Neural progenitor cell (in vitro differentiated cells): ENCODE measurements at places on chromosomes 16 and 17. TPM values are rescaled to one million over a fixed set of nuclear protein-coding genes. Genes with fewer than 3 reads are reported as not detected.

GRCh38 chr16:84062734-84063640 is 20.4 kb upstream of the SLC38A8 start:
- no peaks in the 10 kb centered on the region for H3K27me3 ChIP-seq
- peak; percentile 92 for DNase-seq
- H3K4me3 ChIP-seq: no peak overlapping the region
- H3K27ac ChIP-seq: no peak overlapping the region
- H3K36me3 ChIP-seq: peaks cover 4% of the 10 kb centered on the region

DNA sequence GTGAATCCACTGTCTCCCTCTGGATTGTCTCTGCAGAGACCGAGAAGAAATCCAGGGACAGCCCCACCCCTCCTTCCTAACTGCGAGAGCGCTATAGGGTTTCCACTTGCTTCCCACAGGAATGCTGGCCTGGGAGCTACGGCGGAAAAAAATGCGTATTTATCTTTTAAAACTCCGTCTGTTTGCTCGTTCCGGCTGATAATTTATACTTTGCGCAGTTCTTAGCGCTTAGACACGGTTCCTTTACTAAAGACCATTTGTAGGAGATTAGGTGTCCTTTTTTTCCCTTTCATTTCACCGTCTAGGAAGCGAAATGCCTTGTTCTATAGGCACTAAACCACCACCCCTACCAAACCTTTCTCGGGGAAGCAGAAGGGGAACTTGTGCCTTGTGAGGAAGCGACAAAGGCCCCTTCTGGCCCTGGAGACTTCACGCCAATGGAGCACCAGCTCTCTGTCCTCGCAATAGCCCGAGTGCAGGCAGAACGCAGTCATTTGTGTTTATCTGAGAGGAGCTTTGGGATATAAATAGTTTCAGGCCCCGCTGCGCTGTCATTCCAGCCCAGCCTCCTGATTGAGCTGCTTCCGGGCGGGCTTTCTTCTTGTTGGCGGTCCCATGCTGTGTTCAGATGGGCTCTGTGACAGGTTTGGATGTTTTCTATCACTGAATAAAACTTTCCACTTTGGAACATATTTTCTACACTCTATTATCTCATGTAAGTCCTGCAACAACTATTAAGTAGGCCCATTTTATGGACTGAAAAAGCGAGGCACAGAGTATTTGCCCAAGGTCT is 791 bp upstream of the SUPT4H1 start:
- peak; percentile 81 for DNase-seq
- peak overlapping the region; percentile 92 for H3K4me3 ChIP-seq
- peaks cover 18% of the 10 kb centered on the region for H3K4me1 ChIP-seq
- peak overlapping the region; percentile 66 for H3K27ac ChIP-seq

CDH13 gene
- total RNA-seq: 3.0 and 3.2 TPM in 2 replicates

DNA sequence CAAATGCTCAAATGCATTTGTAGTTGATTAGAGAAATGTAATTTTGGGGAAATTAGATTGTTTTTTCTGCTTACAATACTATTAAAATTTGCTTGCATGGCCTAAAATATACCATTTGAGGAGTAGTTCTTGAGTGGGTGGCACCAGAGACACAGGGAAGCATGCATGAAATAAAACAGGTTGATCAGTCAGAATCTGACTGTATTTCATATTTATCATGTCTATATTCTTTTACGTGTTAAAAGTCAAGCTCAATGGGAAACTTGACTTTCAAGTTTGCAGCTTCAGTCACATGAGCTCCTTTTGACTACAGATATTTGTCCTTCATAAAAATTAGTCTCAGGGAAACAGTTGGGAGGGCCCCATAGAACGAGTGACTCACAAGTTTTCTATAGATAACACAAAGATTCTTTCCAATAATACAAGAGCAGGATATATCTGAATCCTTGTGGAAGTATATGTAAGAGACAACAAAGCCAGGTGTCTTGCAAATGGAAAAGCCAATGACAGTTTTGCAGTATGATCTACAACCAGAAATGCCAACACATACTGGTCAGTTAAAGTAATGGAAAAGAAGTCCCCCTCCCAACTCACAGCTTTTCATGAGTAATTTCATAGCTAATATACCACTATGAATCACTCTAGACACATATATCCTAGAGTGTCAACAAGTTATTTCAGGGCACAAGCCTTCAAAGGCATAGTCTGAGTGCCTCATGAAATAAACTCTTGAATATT is 42.2 kb upstream of the CORO6 start:
- no peaks in the 10 kb centered on the region for H3K27me3 ChIP-seq
- H3K4me3 ChIP-seq: no peak overlapping the region
- no peaks in the 10 kb centered on the region for H3K36me3 ChIP-seq
- H3K27ac ChIP-seq: no peak overlapping the region
- no peak for DNase-seq

DNA sequence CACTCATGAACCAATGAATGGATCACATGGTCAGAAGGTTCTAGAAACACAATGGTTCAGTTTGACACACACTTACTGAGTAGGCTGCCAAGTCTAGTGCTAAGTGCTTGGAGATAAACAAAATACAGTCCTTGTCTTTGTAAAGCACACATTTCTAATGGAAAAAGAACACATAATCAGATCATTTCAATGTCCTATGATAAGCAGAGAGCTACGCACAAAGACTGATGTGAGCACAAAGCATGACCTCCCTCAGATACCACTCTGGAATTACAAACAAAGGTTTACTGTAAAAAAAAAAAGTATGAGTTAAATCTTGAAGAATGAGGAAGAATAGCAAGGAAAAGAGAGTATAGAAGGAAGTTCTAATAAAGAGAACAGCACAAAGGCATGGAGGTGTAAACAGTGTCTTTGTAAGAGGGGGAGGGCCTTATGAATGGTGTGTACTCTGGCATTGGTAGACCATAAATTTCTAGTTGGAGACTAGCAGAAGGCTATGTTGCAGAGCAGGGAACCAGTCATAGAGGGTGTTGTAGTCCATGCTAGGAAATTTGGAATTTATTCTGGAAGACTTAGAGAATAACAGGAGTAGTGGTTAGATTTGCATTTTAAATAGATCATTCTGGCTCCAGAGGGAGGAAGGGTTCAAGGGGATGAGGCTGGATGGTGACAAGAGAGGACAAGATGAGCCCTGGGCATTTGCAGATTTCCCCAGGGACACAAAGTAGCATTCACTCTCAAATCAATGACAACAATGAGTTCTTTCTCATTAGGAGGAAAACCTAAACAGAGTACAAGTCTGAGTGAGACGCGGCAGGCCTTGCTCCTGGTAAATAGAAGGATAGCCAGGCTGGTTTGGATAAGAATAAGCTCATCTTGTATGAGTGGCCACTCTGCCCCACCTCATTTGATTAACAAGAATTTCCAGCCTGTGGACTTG is 468.0 kb downstream of the TOX3 start:
- H3K27ac ChIP-seq: no peak overlapping the region
- DNase-seq: no peak
- no peaks in the 10 kb centered on the region for H3K36me3 ChIP-seq
- no peaks in the 10 kb centered on the region for H3K27me3 ChIP-seq
- H3K4me3 ChIP-seq: no peak overlapping the region

- H3K4me1 ChIP-seq: peaks cover 16% of the 10 kb centered on the region
- H3K4me3 ChIP-seq: no peak overlapping the region
- no peaks in the 10 kb centered on the region for H3K27me3 ChIP-seq
- no peak for DNase-seq
These were observed 221.6 kb upstream of the DYNLRB2 start for GRCh38 chr16:80319181-80319580.
